ENCODE measurements at places on chromosomes 2 and 18.

- DNase-seq, result no peak
These were observed 762.2 kb upstream of the HS6ST1 start for GRCh38 chr2:129080715-129081476.

GRCh38 chr2:64455545-64455944 lies 1.6 kb downstream of the LGALSL start:
- no peak for DNase-seq

- DNase-seq, result no peak
These were observed 90.3 kb downstream of the PIK3C3 start for GRCh38 chr18:42045346-42045745.

DNA sequence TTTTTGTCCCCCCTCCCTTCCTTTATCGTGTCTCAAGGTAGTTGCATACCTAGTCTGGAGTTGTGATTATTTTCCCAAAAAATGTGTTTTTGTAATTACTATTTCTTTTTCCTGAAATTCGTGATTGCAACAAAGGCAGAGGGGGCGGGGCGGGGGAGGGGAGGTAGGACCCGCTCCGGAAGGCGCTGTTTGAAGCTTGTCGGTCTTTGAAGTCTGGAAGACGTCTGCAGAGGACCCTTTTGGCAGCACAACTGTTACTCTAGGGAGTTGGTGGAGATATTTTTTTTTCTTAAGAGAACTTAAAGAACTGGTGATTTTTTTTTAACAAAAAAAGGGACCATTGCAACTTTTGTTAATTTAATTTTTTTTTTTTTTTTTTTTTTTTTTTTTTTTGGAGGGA lies 2.1 kb downstream of the SOX11 start:
- DNase-seq, result no peak

GRCh38 chr2:231388725-231389346 lies 6.7 kb upstream of the B3GNT7 start:
- DNase-seq, result no peak

GRCh38 chr2:232502511-232502910 lies 14.9 kb upstream of the ECEL1 start:
- DNase-seq, result no peak

DNA sequence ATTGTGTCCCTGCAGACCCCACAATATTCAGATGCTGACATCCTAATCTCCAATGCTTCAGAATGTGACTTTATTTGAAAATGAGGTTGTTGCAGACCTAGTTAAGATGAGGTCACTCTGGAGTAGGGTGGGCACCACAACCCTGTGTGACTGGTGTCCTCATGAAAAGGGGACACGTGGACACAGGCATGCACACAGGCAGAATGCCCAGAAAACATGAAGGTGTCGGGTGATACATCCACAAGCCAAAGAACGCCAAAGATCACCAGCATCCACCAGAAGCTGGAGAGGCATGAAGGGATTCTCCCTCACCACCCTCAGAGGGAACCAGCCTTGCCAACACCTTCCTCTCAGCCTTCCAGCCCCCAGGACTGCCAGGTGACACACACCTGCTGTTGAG lies 69.3 kb downstream of the AFF3 start:
- no peak for DNase-seq

GRCh38 chr2:64730551-64731262 lies 77.0 kb upstream of the SERTAD2 start:
- DNase-seq, result peak; percentile 67

- no peak for DNase-seq
These were observed 562.0 kb downstream of the NR4A2 start for GRCh38 chr2:155770516-155770915.

GRCh38 chr2:37740164-37740739 lies 68.8 kb upstream of the CDC42EP3 start:
- no peak for DNase-seq

DNA sequence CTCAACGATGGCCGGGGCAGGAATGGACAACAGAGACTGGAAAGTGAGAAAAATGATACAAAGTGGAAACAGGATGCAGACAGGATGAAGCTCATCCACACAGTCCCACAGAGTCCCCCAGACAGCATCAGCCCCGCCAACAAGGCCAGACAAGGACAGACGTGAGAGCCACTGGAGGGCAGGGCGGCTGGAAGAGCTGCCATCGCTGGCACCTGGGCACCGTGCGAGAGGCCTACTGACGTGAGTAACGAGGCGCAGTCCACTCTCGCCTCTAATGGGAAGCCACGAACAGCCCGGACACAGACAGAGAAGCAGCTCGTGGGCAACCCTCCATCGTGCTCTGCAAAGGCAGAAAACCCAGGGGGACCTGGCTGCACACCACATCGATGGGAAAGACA lies 17.1 kb downstream of the HDAC4 start:
- DNase-seq, result no peak

- no peak for DNase-seq
These were observed 136.1 kb downstream of the SMAD7 start for GRCh38 chr18:48814490-48815178.

- DNase-seq, result no peak
These were observed 61.3 kb downstream of the GALNT1 start for GRCh38 chr18:35642802-35643201.

DNA sequence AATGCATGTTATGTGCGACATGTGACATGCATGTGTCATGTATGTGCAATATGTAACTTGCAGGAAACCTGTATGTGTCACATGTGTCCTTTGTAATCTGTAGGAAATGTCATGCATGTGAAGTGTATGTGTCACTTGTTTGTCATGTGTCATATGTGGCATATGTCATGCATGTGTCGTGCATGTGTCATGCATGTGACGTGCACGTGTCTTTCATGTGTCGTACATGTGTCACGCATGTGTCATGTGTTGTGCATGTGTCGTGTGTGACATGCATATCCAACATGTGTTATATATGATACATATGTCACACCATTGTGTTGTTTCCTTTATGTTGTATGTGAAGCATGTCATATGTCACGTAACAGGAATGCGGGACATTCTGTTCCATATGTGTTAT lies 2153.2 kb upstream of the PIK3C3 start:
- DNase-seq, result no peak
